ENCODE measurements at places on chromosomes 6 and 20.

DNA sequence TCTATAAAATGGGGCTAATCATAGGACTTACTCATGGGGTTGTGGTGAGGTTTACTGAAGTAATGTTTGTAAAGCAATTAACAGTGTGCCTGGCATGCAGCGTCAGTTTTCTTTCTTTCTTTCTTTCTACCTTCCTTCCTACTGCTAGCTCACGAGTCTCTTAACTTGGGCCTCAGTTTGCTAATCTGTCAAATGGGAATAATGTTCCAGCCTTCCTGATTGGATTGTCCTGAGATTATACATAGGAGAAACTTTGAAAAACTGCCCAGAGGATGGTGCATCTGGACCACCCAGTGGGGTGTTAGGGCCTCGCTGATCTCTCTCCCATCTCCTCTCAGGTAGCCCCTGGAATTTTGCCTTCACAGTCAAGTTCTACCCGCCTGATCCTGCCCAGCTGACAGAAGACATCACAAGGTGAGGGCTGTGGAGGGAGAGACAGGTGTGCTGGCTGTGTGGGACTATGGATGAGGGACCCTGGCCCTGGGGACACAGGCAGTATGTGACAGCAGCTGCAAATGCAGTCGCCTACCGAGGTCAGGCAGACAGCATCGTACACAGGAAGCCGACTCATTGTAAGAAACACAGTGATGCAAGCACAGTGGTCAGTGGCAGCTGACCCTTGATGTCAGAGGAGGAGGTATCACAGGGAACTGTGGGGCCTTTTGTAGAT lies 27.5 kb downstream of the EPB41L1 start:
- no peak for DNase-seq

DNA sequence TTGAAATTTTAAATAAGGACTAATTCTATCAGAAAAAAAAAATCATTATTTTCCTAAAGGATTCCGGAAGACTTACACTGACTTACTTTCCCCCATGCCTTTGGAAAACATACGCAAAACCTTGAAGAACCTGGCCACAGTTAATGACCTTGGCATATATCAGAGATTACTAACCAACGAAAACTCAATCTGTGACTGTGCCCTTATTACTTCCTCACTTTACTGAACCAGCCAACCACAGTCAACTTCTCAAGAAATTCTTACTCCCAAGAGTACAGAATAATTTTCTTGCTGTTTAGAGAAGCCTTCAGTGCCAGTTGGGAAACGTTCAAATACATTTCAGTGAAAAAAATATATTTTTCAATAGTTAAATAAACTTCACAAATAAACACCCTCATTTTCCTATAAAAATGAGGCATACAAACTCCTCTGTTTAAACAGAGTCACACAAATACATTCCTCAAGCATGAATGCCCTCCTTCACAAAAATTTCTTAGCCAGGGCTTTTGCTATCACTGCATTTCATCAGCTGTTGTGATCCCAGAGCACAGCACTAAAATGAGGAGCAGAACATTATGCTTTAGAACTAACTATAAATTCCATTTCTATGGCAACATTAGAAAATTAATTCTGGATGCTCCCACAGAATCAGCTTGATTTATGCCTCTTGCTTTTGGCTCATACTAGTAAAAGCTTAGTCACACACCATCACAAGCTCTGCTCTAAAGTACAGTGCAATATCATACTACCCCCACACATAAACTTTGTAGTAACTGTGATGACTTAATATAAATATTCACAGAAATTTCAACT lies 117.6 kb downstream of the DST start:
- DNase-seq = no peak

DNA sequence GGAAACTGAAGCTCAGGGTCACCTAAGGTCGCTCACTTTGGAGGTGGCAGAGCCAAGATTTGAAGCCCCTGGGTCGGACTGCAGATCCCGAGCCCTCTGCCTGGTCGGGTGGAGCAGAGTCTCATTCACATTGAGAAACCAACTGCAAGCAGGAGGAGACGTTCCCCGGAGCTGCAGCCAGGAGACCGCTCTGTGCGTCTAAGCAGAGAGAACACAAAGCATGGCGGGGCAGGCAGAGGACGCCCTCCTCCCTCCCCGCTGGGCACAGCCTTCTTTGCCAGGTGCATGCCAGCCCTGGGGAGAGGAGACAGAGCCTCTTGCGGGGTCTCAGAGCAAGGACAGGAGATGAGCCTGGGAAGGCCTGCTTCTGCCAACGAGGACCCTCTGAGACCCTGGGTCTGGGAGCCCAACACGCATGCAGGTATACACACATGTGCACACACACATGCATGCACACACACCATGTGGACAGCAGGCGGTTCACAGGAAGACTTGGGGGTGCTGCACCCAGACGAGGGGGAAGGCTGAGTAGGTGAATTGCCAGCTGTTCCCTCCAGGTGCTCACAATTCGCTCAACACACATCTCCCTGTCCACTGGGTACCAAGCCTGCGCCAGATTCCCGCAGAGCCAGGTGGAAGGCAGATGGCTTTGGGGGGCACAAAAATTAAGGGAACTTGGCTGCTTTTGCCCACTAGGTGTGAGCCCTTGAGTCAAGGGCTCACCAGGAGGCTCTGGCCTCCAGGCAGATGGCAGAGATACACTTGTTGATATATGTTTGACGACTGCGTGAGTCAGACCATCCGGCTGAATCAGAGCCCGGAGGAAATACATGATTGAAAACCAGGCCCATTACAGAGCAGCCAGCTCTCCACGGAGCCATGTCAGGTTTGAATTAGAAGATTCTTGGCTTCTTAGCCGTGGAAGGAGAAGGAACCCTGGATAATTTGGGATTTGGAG lies 5.5 kb upstream of the NTSR1 start:
- no peak for DNase-seq

GRCh38 chr6:157708933-157709332 lies 114.1 kb upstream of the SNX9 start:
- DNase-seq = no peak

DNA sequence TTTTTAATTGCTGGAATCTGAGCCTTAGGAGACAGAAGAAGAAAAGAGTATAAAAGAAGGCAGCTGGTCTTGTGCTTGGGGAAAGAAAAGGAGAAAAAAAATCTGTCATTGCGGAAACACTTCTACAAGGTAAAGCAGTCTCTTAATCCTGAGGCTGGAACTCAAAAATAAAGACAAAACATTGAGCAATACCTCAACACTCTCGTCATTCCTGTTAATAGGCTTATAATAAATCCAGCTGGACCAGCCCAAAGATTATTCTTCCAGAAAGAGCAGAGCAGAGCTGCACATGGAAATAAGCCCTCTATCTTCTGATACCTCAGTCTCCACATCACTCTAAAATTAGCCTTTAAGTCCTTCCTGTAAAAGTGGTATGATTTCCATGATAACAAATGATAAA lies 62.0 kb upstream of the HIVEP1 start:
- no peak for DNase-seq

DNA sequence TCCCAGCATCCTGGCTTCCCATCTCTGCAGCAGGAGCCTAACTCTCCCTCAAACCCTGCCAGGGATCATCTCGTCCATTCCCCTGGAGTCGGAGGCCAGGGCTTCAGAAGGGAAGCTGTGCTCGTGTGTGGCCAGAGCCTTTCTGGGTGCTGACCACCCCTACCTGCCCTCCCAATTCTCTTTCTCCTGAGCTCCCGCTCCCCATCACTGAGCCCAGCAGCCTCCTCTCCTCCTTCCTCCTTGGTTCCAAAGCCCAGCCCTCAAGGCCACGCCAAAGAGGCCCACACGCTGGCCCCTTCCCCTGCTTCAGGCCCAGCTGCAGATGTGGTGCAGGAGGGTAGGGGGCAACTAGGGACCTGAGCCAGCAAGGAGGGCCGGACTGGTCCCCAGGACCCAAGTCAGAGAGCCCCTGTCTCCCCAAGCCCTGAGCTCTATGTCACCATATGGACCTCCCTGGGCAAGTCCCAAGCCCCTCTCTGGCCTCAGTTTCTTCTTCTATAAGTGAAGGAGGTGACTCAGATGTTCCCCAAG lies 1.3 kb downstream of the FAM83C start:
- no peak for DNase-seq

- DNase-seq = no peak
Observed at GRCh38 chr6:100152201-100152600, 158.2 kb upstream of the MCHR2 start.

GRCh38 chr20:63014710-63015109 lies 7.9 kb upstream of the BHLHE23 start:
- no peak for DNase-seq

- no peak for DNase-seq
Observed at GRCh38 chr6:129871221-129871620, 10.1 kb upstream of the TMEM244 start.

- no peak for DNase-seq
Observed at GRCh38 chr6:167953551-167953950, 43.9 kb upstream of the KIF25 start.

DNA sequence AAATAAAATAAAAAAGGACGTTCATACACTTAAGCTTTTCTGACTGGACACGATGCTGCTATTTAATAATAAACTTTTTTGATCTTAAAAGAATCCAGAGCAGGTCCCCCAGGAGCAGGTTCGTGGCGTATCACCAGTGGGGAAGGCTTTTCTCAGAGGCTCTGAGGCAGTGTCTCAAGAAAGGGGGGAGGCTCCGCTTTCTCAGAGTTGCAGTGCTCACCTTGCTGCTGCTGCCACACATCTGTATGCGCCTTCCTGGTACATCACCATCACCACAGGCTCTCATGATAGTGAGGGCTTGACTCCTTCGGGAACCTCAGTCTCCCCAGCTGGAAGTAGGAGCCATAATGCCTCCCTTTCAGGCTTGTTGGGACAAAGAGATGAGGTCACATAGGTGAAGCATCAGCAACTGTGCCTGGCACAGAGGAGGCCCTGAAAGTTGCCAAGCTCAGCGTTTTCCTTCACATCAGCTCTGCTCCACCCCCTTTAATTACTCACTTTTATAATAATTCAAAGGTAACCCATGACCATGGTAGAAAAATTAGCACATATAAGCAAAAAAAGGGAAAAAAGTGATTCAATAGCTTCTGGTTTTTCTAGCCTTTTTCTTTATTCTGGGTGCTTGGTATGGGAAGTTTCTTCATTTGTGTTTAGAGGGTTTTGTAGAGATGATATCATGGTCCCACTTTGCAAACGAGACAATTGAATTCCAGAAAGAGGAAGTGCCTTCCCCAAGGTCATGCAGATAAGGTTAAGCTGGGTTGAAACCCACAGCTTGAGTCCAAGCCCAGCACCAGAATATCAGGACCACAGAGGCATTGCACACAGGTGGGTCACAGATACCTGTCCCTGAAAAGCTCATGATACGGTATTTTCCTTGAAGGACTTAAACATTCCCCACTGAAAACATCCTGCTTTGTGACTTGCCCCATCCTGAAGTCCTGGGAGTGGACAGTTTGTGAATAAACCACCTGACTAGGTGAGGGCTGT lies 24.5 kb downstream of the SRSF3 start:
- DNase-seq = no peak

All from stimulated activated CD4-positive, alpha-beta T cell treated with anti-CD3 and anti-CD28 coated beads, Interleukin-12 subunit alpha, Interleukin-12 subunit beta, amount 100 ng/mL, for 24 hours (primary cell).